ENCODE measurements at places on chromosomes 3 and 15. TPM values are rescaled to one million over a fixed set of nuclear protein-coding genes. Genes with fewer than 3 reads are reported as not detected.

- no peak for DNase-seq
Measured at GRCh38 chr3:101865751-101866509, 16.6 kb downstream of the NFKBIZ start.

DNA sequence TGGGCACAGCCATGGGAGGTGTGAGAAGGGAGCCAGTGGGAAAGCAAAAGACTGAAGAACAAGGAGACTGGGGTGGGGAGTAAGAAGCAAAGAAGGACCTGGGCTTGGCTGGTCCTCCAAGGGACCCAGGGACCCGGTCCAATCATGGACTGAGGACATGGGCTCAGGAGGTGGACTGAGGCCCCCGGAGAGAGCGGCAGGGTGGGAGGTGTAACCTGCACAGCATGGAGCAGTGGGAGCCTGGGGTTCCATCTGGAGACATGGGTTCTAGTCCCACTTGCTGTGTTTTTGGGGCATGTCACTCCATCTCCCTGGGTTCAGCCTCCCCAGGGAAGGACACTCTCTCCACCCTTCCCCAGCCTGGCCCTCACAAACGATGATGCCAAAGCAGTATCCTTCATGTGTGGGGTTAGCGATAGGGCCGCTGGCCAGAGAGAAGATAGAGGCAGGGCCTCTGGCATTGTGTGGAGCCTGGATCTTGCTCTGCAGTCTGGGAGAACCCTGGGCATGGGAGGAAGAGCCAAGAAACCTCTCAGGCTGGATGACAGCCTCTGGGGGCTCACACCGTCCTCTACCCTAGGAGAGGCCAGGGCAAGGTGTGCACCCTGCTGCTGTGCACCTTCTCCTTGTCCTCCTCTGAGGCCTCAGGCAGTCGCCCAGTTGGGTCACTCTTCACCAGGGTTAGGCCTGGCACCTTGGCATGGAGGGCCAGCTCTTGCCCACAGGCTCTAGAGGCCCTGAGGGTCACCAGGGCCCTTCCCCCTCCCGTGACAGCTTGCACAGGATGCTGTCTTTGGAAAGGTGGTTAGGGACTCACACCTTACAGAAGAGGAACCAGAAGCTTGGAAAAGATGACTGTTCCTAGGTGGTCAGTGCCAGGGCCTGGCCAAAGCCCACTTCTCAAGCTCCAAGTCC, 26.0 kb downstream of the FBXW12 start:
- DNase-seq = no peak

DNA sequence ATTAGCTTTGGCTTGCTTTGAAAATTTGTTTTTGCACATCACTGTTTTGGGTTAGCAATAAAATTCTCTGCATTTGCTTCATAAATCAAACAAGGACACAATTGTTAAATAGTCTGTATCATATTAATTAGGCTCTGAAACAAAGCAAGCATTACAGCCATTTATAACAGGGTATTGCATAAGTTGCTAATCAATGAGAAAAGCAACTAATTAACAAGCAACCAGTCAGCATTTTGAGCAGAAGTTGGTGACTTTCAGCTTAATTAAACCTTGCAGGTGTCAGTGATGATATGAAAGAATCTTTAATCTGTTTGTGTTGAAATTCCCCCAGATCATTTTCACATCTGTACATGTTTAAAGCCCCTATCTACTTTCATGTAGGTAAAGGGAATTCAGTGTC, 495.1 kb downstream of the IL5RA start:
- no peak for DNase-seq

RFX7 gene
- 41.0 TPM for total RNA-seq

ARNT2 gene
- total RNA-seq = not detected

CCK gene
- not detected for total RNA-seq
